Nucleus accumbens (tissue), 56 donors: ENCODE measurements at places on chromosomes 12 and 14.

DNA sequence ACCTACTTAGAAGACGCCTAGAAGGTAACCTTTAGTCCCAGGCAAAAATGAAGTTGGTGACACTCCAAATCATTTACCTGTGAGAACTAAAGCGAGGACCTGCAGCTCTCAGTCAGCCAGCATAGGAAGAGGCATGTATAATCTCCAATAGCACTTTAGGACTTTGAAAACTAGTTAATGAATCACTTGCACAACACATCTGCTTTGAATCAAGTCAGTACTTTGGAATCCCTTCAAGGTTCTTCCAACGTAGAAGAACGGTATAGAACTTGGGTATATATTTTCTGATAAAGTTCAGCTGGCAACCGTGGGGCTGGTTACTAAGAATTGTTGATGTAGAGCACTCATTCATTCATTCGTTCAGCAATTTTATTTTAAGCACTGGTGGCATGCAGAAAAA is 251.9 kb downstream of the TMEM132D start:
- DNase-seq, result no peak

GRCh38 chr14:58947814-58948445 is 240.5 kb upstream of the DAAM1 start:
- no peak for DNase-seq

DNA sequence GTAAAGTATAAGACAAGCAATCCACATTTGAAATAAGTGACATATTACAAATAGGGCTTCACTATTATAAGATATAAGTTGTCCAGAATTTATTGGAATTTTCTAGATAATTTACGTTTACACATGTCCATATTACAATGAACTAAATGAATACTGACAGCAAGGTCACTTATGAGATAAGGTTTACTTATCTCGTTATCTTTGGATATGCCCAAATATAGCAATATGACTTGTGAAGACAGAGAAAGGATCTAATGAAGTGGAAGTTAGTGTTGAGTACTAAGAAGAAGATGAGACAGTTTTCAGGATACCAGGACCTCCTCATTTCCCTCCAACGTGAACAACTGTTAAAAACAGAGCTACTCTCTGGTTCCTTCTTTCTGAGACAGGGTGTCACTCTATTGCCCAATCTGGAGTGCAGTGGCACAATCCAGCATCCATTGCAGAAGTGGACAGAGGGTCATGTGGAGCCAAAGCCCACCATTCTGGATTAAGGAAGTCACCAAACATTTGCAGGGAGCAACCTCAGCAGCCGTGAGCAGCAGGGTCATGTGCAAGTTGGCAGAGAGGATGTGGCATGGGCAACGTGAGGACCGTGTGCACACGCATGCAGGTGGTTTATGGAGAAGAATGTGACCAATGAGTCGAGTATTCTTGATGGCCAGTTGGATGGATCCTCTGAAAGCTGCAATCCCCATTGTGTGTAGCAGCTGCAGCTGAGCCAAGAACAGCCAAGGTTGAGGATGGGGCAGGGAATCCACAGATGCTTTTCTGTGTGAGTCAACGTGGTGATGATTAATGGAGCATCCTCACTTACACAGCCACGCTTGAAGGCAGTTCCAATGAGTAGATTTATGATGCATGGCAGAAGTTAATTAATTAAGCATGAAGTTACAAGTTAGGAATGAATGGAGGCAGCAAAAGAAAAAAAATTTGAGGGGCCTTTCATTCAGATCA is 111.0 kb downstream of the BICD1 start:
- DNase-seq, result no peak

- no peak for DNase-seq
Observed at GRCh38 chr12:106267535-106267934, 19.7 kb upstream of the CKAP4 start.

- no peak for DNase-seq
Observed at GRCh38 chr14:76484355-76484754, 108.4 kb downstream of the ESRRB start.

DNA sequence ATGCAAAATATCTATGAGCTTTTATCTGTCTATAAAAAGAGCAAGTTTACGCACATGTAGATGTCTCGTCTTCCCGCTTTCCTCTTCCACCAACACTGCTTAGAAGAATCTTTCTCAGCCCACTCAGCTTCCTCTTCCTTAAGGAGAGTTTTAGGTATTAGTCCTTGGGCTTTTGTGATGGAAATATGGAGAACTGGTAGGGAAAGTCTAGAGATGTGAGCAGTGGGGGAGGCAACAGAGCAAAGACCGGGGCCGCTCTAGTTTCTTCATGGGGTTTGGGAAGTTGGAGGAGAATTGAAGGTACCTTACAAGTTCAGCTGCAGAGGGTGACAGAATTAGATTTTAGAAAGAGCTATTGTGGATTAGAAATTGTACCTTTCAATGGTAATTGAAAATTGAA is 56.3 kb upstream of the CPNE8 start:
- DNase-seq, result no peak

- no peak for DNase-seq
Observed at GRCh38 chr14:26531894-26532293, 65.9 kb downstream of the NOVA1 start.

- no peak for DNase-seq
Observed at GRCh38 chr12:76588881-76589565, 29.5 kb upstream of the OSBPL8 start.

GRCh38 chr12:7496451-7496850 is 7.1 kb downstream of the CD163 start:
- no peak for DNase-seq

DNA sequence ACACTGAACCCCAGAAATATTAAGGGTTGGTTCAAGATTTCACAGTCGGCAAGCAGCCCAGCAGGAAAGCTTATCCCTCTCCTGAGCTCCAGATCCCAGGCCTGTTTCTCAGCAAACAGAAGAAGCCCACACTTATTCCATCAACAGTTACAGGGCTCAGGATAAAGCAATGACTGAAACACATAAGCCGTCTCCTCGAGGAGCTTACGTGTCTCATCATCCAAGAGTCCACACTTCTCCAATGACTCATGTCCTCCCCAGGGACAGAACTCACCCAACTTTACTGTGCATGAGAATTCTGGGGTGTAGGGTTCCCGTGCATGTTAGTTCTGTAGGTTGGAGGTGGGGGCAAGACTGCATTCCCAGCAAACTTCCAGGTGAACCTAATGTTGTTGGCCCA is 31.2 kb downstream of the GSC start:
- DNase-seq, result no peak

GRCh38 chr12:125387206-125387605 is 322.0 kb downstream of the AACS start:
- no peak for DNase-seq

DNA sequence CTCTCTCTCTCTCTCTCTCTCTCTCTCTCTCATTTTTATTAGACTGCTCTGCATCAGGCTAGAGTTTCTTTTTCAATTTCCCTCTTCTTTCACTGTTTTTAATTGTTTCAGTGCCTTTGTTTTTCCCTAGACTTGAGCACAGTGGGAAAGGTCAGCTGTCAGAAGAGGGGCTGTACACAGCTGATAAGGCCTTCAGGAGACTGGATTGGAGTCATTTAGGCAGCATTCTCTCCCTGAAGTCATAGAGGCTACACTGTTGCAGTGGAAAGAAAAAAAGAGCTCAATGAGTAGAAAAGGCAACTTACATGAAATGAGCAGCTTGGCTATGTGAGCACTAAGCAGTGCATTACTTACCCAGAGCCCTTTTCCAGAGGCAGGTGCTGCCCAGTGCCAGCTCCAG is 456.9 kb downstream of the NRXN3 start:
- DNase-seq, result no peak

- DNase-seq, result no peak
Observed at GRCh38 chr14:85978582-85979250, 448.8 kb downstream of the FLRT2 start.

DNA sequence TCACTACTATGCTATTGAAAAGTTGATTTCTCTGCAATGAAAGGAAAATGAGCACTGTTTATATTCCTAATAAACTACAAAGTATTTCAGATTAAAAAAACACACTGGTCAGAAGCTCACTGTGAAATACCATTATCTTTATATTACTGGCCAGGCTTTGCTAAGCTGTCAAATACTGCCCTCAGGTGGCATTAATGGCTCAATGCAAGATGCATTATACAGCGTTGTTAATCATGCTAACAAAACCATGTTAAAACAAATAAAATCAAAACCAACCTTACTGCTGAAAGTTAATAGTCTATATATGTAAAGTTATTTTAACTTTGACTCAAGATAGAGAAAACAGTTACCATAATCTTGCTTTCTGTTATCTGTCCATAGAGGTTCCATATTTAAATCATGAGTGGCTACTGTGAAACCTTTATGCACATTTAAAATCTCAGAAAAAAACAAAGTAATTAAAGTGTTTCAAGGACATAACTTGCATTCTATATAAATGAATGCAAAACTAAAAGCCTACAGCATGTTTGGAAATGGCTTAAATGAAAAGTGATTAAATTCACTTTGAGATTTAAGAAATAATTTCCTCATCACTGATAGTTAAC is 121.7 kb downstream of the RALGAPA1 start:
- no peak for DNase-seq

GRCh38 chr12:101875162-101875561 is 2.2 kb upstream of the DRAM1 start:
- DNase-seq, result no peak

DNA sequence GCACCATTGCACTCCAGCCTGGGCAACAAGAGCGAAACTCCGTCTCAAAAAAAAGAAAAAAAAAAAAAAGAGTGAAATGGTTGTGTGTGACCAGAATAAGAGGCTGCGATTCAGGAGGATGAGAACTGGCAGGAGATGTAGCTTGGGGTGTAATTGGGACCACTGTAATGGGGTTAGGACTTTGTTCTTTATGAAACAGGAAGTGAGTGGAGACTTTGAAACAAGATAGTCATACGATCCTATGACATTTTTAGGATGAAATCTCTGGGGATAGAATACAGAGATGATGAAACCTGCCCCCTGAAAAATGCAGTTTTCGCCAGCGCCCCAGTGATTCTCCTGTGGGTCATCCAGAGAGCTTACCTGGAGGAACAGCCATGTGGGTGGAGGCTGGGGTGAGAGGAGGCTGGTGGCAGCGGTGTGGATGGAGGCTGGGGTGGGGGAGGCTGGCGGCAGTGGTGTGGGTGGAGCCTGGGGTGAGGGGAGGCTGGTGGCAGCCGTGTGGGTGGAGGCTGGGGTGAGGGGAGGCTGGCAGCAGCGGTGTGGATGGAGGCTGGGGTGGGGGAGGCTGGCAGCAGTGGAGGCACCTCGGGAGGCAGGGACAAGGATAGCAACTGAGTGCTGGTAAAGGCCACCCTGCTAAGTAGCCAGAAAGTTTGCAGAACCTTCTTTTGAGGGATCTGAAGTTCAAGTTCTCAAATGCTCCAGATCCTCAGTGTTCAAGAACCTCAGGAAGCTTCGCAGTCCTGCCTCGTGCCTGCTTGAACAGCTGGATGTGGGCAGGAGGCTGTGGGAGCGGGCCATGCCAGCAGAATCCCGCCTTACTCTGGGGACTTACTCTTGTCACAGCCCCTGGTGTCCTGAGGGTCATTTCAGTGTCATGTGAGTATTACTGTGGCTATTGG is 20.2 kb downstream of the FBXL14 start:
- DNase-seq, result no peak

DNA sequence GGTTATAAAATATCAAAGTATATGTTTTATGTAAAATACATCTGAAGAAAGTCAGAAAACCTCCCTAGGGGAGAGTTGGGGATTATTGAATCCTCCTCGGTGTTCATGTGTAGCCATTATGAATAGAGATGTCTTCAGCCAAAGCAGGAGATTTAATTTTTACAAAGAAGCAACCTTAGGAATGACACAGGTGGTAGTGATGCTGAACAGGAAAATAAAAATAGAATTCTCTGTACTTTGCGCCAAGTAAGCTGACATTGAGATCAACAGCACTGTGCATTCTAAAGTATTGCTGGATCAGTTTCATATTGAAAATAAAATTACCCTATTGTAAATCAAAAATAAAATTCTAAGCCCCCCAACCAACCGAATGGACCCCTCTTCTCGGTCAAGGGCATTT is 132.8 kb upstream of the TRHDE start:
- DNase-seq, result no peak

DNA sequence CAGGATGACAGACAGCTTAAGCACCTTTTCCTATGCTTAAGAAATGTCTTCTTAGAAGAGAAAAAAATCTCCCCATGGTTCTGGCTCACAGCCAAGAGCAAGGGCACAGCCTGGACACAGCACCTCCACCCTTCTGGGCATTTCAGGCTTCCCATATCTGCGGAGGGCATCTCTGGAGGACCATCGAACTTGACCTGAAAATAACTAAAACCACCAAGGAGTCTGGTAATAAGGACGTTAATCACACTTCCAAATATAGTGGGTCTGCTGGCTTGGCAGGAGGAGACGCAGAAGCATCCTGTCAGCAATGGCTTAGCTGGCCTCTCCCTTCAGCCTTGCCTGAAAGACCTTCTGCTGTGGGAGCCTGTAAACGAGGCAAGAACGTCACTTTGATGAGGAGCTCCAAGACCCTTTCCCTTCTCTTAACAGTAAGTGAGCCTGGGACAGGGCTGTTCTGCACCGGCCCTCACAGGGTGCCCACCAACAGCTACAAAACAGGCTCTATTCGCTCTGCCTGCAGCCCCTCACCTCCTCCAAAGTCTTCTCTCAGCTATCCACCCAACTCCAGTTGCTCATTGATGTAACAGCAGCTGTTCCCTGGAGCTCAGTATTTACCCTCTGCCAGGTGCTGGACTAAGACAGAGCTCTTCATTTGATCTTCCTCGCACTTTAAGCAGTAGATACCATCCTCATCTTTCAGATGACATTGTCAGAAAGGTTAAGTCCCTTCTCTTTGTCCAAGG is 13.2 kb downstream of the SETD3 start:
- no peak for DNase-seq

GRCh38 chr14:104928391-104929133 is 3.9 kb downstream of the PLD4 start:
- no peak for DNase-seq

DNA sequence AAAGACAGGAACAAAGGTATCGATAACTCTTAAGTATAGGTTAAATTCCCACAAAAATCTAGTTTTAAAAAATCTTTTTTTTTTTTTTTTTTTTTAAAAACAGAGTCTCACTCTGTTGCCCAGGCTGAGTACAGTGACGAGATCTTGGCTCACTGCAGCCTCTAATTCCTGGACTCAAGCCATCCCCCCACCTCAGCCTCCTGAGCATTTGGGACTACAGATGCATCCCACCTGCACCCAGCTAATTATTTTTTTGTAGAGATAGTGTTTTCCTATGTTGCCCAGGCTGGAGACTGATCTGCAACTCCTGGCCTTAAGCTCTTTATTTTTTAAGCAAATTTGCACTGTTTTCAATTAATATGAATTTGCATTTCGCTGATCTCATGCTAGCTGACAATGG is 9.8 kb downstream of the PSEN1 start:
- no peak for DNase-seq

- DNase-seq, result no peak
Observed at GRCh38 chr14:96629082-96629481, 126.9 kb downstream of the PAPOLA start.
